ENCODE measurements at places on chromosomes 5 and 9.
A peak's percentile ranks its signal among the peaks of the same experiment; 100 is the strongest.

DNA sequence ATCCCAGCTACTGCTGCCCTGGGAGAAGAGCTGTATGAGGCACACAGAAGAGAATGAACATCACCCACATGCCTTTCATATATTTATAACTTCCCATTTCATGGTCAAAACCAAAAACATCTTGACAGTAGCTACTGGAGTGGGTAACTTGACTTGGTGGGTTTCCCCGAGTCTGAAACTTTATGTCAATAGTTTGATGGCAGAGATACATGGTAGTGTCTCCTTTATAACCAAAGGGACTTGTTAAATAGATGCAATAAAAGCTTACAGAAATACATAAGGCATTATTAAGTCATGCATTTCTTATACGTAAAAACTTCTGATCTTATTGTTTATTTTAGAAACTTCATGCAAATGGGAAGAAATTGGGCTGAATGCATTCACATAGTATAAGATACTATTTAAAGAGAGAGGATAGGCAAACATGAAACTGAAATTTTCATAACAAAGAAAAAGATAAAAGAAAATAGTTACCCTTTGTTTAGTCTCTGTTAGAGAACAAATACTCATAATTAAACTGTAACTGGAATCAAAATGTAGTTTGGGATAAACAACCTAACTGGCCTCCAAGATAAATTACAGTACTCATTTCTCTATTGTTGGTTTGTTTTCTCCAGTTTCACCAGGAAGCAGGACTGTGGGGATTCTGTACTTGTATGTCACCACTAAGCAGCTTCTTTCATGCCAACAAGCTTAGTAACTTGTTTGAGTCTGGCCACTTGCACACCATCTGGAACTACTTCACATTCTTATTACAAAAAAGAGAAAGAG lies 459.3 kb upstream of the MEF2C start:
- peak; percentile 46 for DNase-seq

- peak; percentile 56 for DNase-seq
Measured at GRCh38 chr9:133619791-133620190, 10.6 kb upstream of the FAM163B start.

DNA sequence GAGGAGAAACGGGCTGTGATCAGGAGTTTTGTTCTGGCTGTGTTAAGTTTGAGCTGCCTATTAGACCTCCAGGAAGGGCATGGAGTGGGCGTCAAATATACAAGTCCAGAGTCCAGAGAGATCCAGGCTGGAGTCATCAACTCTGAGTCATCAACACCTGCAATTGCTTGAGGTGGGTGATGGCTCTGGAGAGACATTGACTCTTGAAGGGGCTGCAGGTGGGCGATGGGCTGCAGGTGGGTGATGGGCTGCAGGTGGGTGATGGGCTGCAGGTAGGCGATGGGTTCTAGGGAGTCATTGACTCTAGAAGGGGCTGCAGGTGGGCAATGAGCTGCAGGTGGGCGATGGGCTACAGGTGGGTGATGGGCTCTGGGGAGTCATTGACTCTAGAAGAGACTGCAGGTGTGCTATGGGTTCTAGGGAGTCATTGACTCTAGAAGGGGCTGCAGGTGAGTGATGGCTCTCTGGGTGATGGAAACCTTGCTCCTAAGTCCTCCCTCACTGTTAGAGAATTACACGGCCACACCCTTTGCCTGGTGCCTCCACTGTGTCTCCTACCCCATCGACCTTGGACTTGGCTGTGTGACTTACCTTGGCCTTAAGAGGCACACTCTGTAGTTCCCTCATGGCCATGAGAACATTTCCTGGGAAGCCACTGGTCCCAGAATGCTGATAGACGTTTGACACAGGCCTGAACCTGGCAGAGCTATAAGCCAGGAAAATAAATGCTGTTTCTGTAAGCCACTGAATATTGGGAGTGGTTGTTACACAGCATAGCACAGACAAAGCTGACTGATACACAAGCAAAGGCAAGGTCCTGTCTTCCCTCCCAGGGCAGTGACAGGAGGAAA lies 10.4 kb upstream of the FIBCD1 start:
- DNase-seq: no peak

DNA sequence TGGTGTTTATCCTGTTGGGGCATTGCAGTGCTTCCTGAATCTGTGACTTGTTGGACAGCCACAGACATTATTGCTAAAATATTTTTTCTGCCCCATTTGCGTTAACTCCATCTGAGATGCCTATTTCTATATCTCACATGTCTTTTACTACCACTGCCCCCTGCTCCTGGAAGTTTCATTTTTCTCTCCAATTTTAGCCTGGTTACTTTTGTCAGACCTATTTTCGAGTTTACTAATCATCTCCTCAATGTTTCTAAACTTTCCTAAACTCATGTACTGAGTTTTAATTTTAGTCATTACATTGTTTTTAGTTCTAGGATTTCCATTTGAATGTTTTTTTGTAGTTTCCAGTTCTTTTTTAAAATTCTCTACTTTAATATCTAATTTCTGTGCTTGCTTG lies 17.6 kb downstream of the HAPLN1 start:
- DNase-seq: no peak

GRCh38 chr9:108634204-108634603 lies 221.6 kb downstream of the ACTL7B start:
- no peak for DNase-seq

GRCh38 chr9:134522502-134522848 lies 119.1 kb upstream of the COL5A1 start:
- no peak for DNase-seq

GRCh38 chr9:5851445-5851844 lies 18.5 kb upstream of the ERMP1 start:
- no peak for DNase-seq

DNA sequence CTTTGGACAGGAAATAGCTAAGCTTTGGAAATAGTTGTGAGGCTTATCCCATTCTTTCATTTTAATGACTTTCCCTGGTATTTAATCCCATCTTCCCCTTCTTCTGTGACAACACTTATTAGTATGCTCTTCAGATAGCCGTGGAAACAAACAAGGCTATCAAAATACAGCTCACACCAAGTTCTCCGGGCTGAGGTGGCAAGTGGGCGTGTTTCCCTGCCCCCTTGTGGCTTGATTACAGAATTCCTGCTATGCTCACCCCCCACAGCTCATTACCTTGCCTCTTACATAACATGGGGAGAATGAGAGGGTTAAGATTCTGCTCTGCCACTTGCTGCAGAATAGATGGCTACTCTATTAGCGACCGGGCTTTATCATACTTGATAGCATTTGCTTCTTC lies 437.1 kb upstream of the TLE4 start:
- DNase-seq: peak; percentile 5

GRCh38 chr9:126880947-126881332 lies 20.5 kb downstream of the ZBTB34 start:
- DNase-seq: no peak

DNA sequence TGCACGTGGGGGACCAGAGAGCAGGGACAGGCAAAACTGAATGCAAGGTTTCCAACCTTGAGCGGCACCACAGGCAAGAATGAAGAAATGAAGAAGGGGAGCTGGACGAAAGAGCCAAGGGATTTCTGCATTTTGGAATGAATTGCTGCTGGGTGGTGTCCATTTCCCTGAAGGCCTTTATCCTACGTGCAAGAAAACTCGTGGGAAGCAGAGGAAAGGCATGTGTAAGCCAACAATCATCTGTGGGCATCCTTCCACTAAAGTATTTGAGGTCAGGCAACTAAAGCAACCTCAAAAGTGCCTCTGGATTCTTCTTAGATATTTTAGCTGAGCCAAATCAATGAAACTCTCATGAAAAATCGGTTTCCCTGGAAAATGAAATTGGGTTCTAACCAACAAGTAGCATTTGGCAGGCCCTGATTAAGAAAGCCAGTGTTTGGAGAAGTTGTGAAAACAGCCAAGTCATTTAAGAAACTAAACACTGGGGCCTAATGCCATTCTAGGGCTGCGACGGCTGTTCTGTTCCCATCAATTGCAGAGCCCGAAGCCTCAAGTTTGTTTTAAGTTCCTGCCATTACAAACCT lies 4.7 kb upstream of the TGFBI start:
- DNase-seq: no peak

DNA sequence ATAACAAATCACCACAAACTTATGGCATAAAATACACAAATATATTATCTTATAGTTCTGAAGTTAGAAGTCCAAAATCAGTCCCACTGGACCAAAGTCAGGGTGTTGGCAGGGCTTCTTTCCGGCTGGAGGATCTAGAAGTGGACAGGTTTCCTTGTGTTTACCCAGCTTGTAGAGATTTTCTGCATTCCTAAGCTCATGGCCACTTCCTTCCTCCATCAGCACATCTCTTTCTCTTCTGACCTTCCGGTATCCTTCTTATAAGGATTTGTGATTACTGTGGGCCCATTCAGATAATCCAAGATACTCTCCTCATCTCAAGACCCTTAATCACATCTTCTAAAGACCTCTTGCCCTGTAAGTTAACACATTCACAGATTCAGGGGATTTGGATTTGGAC lies 97.6 kb downstream of the RAB3C start:
- DNase-seq: no peak

- DNase-seq: no peak
Measured at GRCh38 chr9:8778356-8778755, 978.8 kb upstream of the DMAC1 start.

- no peak for DNase-seq
Measured at GRCh38 chr9:136416427-136416826, 6.0 kb downstream of the PMPCA start.

- DNase-seq: no peak
Measured at GRCh38 chr9:108442627-108443018, 413.2 kb downstream of the ACTL7B start.

GRCh38 chr5:38404667-38405276 lies 146.4 kb downstream of the EGFLAM start:
- DNase-seq: no peak

DNA sequence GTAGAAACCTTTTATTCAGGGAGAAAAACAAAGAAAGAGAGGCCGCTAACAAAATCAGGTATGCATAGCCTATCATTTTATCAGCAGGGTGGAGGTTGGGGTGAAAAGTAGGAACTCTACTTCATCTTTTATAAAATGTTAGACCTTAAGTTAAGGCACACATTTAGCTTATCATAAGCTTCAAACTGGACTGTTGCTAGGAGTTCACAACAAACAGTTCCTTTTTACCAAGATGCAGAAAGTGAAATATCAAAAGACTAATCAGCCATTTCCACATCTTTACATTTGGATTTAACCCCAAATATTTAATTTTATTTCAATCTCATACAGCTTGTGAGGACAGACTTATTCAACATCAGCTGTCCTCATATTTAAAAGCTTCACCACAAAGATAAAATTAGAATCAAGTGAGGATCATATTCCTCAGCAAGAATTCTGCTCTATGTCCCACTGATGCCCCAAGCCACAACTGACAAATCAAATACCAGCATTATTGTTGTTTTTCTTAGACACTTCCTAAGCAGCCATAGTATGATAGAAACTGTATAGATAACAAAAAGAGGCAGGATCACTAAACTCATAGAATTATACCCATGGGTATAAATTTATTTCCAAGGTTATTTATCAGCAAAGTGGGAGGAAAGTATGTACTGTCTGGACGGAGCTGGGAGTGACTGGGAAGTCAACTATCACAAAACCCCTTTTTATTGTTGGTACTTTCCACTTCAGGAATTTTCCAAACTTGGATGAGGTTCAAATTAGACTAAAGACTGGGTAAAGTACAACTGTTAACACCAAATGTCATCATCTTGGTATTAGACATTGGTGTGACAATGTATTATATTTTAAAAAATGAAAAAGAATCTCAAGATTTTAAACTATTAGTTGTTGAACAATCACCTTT lies 29.9 kb upstream of the MYOT start:
- DNase-seq: no peak

DNA sequence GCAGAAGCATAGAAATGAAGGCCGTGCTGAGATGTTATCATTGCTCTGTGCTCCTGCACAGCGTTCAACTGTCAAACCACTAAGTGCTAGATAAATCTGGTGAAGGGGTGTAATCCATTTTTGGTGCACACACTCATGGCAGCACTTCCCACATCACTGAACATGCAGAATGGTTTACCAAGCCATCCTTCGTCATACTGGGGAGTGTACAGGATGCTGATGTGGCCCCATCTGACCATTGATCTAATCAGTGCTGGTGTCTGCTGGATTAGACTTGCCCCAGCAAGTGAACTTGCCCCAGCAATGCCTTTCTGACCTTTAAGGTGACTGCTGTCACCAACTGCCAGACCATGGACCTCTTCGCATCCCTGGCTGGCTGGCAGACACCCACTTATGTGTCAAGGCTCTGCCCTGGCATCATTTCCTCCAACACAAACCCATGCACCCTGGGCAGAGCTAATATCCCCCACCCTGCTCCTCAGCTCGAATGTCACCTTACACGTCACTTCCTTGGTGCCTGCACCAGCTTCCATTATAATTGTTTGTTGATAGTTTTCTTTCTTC lies 4.2 kb upstream of the SEMA4D start:
- no peak for DNase-seq

DNA sequence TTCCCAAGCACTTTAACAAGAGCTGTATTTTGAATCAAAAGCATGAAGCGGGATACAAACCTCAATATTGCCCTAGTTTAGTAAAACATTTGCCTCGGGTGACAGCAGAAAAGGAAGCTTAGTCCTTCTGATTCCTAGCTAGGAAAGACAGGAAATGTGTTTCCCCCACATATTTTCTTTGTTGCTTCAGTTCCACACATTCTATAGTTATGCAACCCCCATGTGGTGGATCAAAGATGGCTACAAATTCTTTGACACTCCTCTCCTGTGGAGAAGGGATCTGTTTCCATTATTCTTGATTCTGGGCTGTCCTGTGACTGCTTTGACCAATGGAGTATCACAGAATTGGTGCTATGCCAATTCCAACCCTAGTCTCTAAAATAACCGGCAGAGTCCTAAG lies 89.1 kb upstream of the SLC30A5 start:
- DNase-seq: no peak

GRCh38 chr5:4098226-4098625 lies 502.6 kb downstream of the IRX1 start:
- no peak for DNase-seq

- DNase-seq: no peak
Measured at GRCh38 chr5:4068171-4068570, 472.5 kb downstream of the IRX1 start.

DNA sequence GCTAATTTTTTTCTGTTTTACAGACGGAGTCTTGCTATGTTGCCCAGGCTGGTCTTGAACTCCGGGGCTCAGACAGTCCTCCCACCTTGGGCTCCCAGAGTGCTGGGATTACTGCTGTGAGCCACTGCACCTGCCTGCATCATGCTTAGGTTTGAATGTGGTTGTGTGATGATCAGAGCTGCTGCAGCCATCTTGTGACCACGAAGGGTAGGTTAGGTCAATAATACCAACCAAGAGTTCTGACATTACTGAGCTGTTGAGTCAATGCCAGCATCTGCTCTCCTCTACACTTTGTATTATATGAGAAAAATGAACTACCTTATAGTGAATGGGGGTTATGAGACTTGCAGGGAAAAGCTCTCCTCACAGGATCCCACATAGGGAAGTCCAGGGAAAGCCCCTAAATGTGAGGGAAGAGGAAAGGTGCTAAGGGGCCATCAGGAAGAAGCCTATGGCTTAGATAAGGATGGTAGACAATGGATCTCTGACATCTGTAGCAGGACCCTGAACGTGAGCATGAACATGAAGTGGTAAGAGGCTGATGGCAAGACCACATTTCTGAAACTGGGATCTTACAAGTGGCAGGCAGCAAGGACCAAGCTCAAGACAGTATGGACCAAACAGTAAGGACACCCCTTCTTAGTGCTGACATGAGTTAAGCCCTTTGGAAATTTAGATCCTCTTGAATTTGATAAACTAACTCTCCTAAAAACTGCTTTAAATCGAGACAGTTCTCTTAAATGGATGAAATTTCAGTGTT lies 75.7 kb upstream of the ZNF169 start:
- DNase-seq: no peak
